Fibroblast of skin of scalp (primary cell): ENCODE measurements at places on chromosomes 3 and 15.

- DNase-seq, result no peak
These were observed 50.6 kb upstream of the ULK4 start for GRCh38 chr3:42012383-42012934.

- DNase-seq, result no peak
These were observed 155.6 kb upstream of the NR2E3 start for GRCh38 chr15:71654720-71655174.

DNA sequence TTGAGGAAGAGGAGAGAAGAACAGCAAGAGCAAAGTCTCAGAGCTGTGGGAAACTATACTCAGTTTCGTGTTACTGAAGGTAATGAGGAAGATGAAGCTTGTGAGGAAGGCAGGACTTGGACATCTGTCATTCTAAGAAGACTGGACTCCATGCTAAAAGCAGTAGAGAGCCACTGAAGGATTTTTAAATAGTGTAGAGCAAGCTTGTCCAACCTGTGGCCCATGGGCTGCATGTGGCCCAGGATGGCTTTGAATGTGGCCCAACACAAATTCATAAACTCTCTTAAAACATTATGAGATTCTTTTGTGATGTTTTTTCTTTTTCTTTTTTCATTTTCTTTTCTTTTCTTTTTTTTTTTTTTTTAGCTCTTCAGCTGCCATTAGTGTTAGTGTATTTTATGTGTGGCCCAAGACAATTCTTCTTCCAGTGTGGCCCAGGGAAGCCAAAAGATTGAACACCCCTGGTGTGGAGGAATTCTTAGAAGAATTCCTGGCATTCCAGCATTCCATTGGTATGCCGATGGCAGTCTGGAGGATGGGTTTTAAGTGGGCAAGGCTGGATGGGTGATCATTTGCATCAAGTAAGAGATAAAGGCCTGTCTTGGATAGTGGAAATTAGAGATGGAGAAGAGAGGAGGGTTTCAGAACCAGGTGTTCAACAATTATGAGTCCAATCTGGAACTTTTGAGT, 6.9 kb upstream of the NFKBIZ start:
- DNase-seq, result peak; percentile 86

DNA sequence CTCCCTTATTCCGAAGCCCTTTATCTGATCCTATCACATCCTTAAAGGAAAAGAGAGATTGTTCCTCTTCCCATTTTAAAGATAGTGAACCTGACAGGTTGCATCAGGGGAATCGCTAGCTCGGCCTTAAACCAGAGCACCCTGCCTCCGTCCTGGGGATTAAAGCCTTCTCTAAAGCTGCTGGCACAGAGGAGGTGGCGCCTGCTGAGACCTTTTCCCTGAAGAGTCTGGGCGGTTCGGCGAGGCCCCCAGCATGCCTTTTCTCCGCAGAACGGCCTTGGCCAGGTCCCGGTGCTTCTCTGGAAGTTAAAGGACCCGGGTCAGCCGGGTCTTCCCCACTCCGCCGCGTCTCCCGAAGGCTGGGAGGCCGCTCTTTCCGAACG, 593 bp downstream of the FAM219B start:
- DNase-seq, result no peak

DNA sequence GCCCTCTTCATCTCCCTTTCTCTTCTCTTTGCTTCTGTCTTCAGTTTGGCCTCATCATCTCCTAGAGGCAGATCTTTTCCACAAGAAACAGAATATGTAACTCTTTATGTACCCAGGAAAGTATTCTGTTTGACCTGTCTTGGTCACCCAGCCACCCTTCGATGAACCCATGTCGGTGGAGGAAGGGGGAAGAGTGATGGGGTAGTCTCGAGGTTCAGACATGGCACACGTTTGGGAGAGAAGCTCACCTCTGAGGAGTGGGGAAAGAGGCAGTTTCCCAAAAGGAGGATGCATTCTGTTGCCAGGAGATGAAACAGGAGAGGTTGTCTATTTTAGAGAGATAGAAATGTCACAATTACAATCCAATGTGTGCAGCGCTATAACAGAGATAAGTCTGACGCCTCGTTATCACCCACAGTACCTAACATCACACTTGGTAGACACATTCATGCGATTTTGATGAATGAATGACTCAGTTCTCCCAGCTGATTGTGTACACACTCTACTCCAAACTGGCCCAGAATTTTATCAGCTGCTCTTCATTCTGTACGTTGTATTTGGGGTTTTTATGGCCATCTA, 722 bp upstream of the CCDC50 start:
- no peak for DNase-seq

- DNase-seq, result no peak
These were observed 6.1 kb upstream of the IFT57 start for GRCh38 chr3:108228286-108228685.

- DNase-seq, result peak; percentile 49
These were observed 24.6 kb downstream of the EBLN2 start for GRCh38 chr3:73086071-73086494.

GRCh38 chr3:12986521-12986920, 86.7 kb downstream of the IQSEC1 start:
- DNase-seq, result no peak

GRCh38 chr3:157624801-157625200, 121.6 kb upstream of the VEPH1 start:
- peak; percentile 47 for DNase-seq

- no peak for DNase-seq
These were observed 244.3 kb downstream of the NR2F2 start for GRCh38 chr15:96574782-96575181.

DNA sequence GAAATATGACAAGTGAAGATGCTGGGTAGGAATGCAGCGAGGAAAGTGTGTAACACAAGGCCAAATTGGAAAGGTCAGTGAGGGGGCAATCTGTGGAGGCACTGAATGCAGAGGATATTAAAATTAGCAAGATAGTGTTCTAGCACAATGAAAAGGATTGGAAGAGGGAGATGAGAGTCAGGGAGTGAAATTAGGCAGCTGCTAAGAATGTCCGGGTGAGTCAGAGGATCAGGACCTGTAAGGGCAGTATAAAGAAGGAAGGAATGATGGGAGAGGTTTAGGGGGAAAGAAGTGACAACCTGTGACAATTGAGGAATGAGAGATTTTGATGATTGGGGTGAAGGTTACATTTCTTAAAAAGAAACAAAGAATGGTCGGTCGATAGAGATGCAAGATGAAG, 103.5 kb downstream of the UBE3A start:
- DNase-seq, result no peak

DNA sequence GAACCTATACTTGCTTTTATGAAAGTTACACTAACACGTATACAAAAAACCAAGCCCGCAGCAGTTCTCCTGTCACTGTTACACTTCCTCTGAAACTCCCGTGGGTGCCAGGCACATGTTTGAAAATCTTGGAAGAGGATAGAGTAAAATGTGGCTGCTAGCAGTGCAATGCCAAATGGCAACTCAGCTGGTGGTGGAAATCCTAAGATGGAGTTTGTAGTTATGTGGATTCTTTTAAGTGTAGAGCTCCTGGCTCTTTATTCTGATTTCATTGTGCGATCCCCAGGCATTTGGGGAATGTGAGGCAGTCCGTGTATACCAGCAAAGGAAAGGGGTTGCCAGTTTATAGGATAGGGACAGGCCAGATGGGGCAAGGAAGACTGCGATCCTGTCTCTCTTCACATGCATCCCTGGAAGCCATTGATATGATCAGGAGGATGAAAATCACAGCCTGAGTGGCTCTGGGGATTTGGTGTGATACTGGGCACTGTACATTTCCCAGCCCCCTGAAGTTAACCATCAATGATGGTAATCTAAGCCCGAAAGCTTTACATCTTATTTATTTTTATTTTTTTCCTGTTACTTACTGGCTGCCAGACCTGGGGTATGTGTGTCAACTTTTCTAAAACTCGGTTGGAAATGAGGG, 1.1 kb downstream of the STAC start:
- DNase-seq, result no peak

DNA sequence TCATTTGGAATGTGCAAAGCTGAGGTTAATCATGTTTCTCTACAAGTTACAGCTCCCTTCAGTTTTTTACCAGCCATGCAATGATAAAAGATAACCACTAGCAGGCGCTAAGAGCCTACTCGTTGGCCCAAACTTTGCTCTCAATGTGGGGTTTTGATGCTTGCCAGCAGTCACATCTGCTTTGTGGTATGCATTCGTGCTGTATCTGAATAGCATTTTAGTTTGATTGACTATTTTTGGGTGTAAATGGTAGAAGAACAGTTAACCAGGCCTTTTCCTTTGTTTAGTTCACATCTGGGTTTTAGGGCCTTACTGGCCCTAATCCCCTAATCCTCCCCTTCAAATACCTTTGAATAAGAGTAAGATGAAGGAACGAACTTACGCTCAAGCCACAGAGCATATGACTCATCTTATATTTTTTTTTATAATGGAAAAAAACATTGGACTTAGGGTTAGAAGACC, 4.4 kb upstream of the CLDN11 start:
- peak; percentile 90 for DNase-seq

- no peak for DNase-seq
These were observed 2.7 kb downstream of the MLF1 start for GRCh38 chr3:158573714-158574113.

GRCh38 chr3:126498929-126499328, 18.6 kb downstream of the UROC1 start:
- no peak for DNase-seq

DNA sequence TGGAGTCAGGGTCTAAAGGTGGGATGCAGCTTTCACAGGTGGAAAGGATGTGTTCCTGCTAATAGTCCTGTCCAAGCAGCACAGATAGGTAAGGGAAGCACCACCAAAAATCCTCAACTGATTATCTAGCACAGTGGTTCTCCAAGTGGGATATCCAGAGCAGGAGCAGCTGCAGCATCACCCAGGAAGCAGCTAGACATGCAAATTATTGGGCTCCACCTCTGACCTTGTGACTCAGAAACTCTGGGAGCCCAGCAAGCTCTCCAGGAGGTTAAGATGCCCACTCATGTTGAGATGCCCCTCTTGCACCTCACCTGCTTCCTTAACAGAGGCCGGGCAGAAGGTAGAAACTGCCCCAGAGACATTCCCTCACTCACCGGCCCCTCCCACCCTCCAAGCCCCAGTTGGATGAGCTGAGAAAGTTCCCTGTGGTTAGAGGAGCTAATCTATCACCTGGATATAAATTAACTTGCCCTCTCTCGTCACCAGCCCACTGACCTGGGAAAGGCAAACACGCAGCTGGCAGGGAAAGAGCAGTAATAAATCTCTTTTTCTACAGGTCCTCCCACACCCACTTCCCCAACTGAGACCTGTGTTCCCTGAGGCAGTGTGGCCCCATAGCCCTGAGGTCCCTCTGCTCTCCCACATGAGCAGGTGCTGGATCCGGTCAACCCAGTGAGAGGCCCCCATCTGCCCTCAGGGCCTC, 39.3 kb downstream of the ADCY5 start:
- no peak for DNase-seq

DNA sequence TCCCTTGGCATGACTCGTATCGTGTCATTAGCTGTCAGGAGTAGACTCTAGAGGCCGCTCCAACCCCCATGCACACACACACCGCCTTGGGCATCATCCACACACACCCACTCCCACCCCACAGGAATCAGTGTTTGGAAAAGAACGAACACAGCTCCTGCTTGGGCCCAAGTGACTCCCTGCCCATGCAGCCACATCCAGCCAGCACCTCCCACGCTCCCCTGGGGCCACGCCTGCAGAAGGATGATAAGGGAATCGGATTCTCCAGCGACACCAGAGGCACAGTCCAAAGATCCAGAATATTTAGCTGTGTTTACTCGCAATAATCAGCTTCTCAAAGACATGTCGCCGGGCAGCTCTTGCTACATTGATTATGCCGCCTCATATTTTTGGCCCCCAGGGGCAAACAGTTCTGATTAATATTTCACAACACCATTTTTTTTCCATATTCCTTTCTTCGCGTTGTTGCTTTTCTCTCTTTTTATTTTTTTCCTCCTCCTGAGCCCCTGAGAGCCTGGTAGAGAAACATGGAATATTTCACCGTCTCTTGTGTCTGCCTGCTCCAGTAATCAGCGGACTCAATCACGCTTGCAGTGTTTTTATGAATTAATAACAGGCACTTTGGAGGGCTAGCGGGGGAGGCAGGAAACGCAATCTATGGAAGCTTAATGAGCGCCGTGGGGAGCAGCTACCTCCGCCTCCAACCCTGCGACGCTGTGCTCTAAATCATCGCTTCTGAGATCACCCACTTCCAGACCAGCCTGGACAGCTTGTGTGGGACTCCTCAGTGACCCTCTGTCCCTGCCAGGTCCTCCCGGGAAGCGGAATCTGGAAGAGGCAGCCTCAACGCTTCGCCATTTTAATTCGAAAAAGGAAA, 221.4 kb downstream of the TLE3 start:
- no peak for DNase-seq

DNA sequence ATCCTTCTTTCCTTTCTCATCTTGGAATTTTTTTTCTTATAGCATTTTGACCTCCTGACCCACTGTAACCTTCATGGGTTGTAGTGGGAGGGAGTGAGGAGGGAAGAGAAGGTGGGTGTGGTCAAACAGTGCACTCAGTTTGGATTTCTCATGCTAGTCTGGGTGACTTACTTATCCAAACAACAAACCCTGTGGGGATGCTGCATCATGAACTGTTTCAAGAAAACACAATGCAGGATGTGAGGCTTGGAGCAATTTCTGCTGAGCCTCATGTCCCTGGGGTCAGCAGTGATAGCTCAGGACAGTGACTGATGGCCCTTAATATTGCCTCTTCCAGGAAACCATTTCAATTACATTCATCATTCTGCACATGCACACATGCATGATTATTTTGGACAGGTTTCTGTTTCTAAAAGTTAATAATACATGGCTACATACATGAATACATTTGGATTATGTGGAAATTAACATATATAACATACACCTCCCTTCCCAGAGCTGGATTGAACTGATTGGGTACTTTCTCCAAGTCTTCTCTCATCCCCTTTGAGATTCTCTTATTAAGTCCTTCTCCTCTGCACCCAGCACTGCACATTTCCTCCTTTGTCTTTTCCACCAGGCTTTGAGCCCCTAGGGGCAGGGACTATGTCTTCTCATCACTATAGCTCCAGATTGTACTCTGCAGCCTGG, 61.2 kb downstream of the ADAMTSL3 start:
- peak; percentile 33 for DNase-seq
